ENCODE measurements at places on chromosomes 1 and 21.

GRCh38 chr1:11501491-11501897 is 22.5 kb downstream of the DISP3 start:
- DNase-seq = no peak

- DNase-seq = no peak
These were observed 6.5 kb upstream of the DNM3 start for GRCh38 chr1:171834821-171835220.

DNA sequence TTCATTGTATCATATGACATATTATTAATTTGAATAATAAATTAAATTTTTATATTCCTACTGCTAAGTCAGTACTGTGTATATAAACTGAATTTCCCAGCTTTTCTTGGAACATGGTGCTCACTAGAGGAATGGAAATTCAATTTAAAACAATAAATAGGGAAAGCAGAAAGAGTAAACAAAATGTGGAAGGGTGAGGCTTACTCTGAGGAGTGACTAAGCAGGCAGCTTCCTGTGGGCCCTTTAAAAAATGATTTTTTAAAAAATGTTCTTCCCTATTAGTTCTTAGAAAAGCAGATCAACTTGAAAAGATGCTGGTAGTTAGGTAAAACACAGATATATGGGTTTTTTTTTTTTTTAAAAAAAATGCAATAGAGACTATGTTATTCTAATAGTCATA is 49.5 kb upstream of the S1PR1 start:
- no peak for DNase-seq

- no peak for DNase-seq
These were observed 357.1 kb upstream of the SGIP1 start for GRCh38 chr1:66176832-66177231.

GRCh38 chr1:119040906-119041305 is 52.8 kb upstream of the TBX15 start:
- no peak for DNase-seq

DNA sequence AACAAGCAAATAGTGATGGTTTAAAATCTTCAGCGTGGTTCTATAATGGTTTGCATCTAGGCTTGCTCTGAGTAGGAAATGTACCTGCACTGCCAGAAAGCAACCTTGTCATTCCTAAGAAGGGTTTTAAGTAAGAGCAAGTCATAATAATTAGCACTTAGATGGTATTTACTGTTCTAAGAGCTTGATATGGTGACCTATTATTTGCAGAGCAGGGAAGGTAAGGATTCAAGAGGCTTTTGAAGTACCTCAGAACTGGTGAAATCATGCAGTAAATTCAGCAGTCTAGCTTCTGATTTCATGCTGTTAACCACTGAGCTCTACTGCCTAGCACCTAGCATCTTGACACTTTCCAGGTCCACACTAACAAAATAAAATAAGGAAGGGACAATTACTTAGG is 23.7 kb downstream of the ATP1A1 start:
- DNase-seq = no peak

DNA sequence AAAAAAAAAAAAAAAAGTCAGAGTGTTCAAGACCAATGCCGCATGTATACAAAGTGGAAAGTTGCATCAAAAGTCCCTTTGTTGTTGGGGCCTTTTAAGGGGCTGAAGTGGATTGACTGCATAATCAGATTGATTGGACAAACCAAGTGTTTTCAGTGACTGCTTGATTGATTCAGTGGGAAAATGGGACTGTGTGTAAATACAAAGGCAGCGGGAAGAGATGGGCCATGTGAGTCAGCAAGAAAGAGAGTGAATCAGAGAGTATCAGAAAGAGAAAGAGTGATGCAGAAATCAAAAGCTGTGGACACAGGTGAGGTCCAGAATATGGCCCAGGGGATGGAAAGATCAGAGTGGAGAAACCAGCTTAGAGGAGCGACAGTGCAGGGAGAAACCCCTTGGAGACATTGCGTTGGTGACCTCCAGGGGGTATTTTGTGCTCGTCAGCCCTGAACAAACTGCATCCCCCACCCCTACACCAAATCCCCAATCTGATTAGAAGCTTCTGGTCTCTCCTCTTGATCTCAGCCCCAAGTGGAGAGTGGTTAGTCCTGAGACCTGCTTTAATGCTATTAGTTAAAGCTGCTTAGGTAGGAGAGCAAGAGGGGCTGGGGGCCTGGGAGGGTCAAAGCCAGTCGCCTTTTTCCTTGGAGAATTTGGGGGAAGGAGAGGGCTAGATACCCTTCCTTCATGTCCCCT is 5.1 kb upstream of the ETV3L start:
- no peak for DNase-seq

- DNase-seq = no peak
These were observed 27.3 kb downstream of the COL6A2 start for GRCh38 chr21:46124926-46125845.

GRCh38 chr1:176096015-176096414 is 111.1 kb downstream of the COP1 start:
- no peak for DNase-seq

- no peak for DNase-seq
These were observed 77.4 kb downstream of the NPHP4 start for GRCh38 chr1:5914676-5915365.

GRCh38 chr21:34800797-34801518 is 132.2 kb downstream of the CLIC6 start:
- DNase-seq = no peak

- no peak for DNase-seq
These were observed 8.9 kb upstream of the LEMD1 start for GRCh38 chr1:205430696-205431305.

- DNase-seq = no peak
These were observed 956 bp upstream of the SCAF4 start for GRCh38 chr21:31732597-31733550.
